ENCODE measurements at places on chromosomes 5 and 9.

DNA sequence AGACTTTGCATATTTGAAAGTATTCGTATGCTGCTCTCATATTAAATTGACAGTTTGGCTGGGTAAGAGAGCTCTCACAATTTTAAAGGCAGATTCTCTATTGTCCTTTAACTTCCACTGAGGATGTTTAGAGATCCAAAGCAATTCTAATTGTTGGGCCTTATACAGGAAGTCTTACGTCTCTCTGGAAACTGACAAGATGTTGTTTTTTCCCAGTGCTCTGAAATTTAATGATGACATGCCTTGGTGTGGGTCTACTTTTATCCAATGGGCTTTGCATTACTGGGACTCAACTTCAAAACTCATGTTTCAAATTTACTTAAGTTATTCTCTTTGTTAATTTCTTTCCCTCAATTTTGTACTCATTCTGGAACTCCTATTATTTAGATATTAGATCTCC is 191.5 kb downstream of the SNX18 start:
- DNase-seq, result no peak

- DNase-seq, result no peak
Measured at GRCh38 chr9:89382026-89382986, 64.0 kb downstream of the SECISBP2 start.

DNA sequence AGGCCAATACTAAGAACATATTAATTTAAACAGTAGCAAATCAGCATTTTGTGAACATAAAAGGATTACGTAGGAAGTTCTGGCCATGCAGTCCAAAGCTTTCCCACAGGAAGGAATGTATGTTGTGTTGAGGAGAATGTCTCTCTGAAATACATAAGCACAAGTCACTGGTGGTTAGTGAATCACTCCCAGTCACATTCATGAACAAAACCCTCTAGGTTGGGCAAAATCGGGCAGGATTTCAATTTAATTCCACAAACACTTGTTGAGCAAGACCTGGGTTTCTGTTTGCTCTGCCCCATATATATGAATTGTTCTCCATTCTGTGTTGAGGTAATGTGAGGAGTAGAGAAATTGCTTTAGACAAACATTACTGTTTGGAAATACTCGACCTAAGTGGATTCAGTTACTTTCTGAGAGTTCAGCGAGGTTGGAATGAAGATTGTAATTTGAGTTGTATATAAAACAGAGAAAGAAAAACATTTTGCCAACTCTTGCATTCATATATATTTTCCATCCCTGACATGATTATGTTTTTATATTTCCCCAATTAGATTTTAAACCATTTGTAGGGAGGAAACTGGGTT is 127.6 kb upstream of the RPS23 start:
- DNase-seq, result no peak

DNA sequence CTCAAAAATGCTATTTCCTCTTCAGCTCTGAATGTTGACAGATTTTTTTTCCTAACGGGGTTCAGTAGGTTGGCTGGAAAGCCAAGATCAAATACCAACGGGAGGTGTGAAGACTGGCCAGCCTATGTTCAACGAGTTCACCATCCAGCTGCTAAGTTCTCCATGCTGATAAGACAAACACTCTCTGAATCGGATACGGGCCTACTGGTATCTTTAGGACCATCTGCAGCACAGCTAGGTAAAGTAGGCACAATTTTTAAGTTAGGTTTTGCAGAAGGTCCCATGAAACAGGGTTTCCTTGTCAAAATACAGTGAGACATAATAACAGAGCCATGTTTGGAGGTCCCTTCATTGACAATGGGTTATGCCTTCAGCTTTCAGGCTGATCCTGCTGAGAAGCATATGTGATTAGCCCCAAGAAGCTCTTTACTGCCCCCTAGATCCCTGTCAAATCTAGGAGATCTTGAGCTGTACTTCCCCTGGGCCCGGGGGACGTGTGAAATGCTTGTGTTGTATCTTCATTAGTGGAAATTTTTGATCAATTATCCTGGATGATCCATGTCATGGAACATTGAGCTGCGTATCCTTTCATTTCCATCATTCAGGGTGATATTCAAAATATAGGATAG is 60.6 kb downstream of the PGM5 start:
- no peak for DNase-seq

- DNase-seq, result no peak
Measured at GRCh38 chr9:81861644-81862043, 66.6 kb upstream of the SPATA31D4 start.

- DNase-seq, result no peak
Measured at GRCh38 chr5:135533794-135534193, 2.0 kb downstream of the NEUROG1 start.

- DNase-seq, result no peak
Measured at GRCh38 chr5:150623152-150623877, 17.1 kb upstream of the SYNPO start.

DNA sequence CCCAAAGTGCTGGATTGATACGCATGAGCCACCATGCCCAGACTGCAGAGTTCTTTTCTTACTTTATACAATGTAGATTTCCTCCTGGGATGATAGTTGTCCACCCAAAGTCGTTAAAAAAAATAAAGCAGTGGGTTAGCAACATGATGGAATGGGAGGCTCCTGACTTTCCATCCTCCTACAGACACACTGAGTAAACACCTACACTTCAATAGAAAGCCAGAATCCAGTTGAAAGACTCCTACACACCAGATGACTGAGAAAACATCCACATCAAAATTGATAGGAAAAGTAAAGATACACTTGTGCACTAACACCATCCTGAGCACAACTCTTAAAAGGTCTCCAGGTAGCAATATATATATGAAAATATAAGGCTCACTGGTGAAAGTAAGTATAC is 95.0 kb upstream of the TUT7 start:
- no peak for DNase-seq

DNA sequence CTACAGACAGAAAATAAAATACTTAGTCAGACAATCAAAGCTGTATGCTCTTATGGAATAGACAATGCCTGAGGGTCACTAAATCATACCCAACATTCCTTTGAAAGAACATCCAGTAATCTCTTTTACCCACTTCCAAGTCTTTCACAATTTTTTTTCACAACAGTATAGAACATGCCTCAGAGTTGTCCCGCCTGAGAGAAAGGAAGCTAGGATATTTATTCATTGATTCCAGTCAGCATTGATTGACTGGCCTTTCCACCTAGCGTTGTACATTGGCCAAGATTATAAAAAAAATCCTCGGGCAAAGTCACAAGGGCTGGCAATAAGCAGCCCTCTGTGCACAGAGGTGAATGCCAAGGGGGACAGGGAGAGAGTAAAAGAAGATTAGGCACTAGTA is 318.1 kb upstream of the PIK3R1 start:
- no peak for DNase-seq

- DNase-seq, result peak; percentile 57
Measured at GRCh38 chr9:131590907-131591844, 45.9 kb downstream of the PRRT1B start.

GRCh38 chr5:175718401-175719108 is 60.7 kb downstream of the HRH2 start:
- DNase-seq, result peak; percentile 35

GRCh38 chr9:126399251-126399650 is 72.6 kb downstream of the MVB12B start:
- no peak for DNase-seq

GRCh38 chr9:130129432-130130061 is 42.7 kb upstream of the NCS1 start:
- DNase-seq, result no peak

GRCh38 chr9:125601961-125602360 is 105.0 kb downstream of the MAPKAP1 start:
- no peak for DNase-seq

DNA sequence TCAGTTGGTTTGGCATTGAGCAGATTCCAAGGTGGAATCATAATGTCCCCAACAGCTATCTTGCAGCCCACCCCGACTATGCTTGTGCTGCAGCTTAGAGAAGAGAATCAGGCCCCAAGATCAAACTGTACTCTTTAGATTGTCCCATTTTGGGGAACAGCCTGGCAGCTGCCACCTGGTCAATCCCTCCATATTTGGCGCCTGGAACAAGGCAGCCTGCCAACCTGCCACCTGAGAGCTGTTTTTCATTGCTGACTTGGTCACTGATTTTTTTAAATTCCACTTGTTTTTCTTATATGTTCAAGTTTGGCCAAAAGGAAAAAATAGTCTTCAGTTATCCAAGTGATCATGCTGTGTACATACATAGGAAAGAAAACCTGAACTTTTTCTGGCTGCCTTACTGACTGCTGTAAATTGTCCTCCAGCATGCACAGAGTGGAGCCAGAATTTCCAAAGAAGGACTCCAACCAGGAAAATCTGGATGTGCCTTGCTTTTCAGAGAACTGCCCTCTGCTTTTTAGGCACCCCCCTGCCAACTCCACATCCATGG is 504.2 kb downstream of the ENC1 start:
- DNase-seq, result no peak

GRCh38 chr9:120688758-120689157 is 25.5 kb downstream of the MEGF9 start:
- no peak for DNase-seq

DNA sequence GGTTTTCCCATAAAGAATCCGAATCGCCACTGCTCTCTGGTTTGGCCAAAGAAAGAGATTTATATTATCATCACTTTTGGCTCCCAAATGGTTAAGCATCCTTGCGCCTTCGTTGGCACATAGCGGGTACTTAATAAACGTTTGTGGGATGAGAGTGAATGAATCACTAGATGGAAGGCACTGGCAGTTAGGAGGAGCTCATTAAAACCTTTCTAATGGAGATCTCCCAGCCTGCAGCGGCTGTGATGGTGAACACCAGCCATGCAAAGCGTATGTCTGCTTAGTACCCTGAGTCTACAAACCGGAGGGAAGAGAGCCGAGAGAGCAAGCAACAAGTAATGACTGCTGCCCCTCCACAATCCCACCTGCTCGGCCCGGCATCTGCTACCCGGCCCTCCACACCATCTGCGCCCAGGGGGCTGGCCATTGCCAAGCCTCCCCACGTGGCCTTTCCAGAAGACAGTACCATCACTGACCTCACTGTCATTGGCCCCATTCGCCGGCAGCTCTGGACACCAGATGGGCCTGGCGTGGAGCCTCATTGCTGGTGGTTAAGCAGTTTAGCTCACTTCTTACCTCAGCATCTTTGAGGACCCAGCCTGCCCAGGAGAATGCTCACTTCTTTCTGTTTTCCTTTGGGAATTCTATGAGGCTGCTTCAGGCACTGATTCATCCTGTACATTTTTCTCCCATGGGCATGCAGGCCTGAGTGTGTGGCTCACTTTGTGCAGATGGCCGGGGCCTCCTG is 39.3 kb upstream of the ANKRD33B start:
- no peak for DNase-seq

GRCh38 chr5:56922922-56923321 is 13.5 kb downstream of the SETD9 start:
- DNase-seq, result no peak

DNA sequence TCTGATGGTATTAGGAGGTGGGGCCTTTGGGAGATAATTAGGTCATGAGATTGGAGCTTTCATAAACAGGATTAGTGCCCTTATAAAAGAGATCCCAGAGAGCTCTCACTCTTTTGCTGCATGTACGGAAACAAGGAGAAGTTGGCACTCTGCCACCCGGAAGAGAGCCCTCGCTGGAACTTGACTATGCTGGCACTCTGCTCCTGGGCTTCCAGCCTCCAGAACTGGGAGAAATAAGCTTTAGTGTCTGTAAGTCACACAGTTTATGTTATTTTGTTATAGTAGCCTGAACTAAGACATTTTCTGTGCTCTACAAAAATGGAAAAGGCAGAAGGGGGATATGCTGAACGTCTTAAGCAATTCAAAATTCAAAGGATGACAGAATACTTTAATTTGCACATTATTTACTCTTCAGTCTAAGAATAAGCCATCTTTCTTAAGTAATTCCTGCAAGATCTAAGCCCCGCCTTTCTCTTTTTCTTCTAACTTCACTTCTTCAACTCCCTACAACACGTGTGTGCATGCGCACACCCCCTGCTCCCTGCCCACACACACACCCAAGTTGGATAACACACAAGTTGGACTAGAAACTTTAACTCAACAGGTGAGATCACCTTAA is 17.3 kb downstream of the NFIB start:
- no peak for DNase-seq

DNA sequence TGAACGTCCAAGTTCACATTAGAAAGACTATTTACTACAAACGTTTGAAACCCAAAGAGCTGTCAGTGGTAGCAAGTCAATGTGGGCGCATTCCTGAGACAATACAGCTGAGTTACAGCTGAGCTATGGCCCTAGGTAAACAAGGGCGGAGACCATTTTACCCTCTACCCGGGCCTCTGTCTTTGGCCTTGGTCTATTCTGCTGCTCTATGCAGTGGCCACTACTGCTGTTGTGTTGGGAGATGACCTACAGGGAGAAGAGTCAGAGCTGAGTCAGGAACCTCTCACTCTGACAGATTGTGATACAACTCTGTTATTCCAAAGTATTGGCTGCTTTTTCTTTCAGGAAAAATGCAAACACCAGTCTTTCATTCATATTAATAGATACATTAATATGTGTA is 700.6 kb downstream of the SEMA5A start:
- DNase-seq, result no peak

DNA sequence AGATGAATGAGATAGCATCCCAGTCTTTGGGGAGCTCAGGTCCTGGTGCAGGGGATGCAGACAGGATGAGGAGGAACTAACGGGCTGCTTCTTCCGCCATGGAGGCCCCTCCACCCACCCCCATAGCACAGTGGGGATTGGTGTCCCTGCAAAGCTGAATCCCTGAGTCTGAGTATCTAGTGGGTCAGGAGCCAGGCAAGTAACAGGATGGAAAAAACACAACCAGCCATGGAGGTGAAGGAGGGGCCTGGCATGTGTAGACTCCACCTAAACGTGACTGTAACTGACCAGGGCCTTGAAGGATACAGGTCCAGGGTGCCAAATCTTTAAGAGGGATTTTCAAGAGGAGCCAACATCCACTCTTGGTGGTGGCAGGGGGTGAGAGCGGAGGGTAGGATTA is 327.8 kb upstream of the MSX2 start:
- DNase-seq, result no peak

DNA sequence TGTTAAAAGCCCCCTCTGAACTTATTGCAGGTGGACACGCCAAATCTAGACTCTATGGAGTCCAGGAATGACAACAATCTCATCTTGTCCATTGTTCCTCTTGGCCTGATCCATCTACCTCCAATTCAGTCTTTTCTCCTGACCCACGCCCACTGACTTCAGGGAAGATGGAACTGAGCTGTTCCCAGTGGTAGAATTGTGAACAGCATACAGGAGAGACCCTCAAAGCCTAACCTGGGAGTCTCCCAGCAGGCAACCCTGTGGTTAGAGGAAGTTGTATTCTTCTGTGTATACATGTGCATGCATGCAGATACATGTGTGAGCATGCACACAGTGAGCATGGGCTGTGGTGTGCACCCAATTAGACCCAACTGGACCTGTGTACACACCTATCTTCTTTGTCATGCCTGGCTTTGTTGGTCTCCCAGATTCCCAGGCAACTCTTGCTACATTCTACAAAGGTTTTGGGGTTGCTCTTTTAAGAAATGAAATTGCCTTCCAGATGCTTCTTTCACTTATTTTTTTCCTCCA is 286.0 kb downstream of the ZSWIM6 start:
- no peak for DNase-seq

- DNase-seq, result no peak
Measured at GRCh38 chr5:82277613-82277986, 554 bp downstream of the RPS23 start.

GRCh38 chr5:93433422-93433821 is 147.6 kb downstream of the NR2F1-AS1 start:
- no peak for DNase-seq
